Epithelial cell of esophagus (primary cell): ENCODE measurements at places on chromosomes 3 and 15.

DNA sequence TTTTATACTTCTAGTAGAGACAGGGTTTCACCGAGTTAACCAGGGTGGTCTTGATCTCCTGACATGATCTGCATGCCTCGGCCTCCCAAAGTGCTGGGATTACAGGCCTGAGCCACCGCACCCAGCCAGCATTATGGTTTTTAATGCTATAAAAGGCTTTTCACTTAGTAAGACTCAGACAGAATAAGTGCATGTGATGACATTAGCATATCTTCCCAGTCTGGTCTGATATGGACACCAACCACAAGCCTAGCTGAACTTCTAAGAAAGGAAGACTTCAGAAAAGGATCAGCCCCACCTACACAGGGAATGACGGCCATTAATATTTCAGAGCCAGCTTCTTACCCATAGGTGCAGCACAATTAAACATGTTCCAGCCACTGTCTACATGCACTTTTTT is 27.0 kb downstream of the GRK7 start:
- no peak for DNase-seq

DNA sequence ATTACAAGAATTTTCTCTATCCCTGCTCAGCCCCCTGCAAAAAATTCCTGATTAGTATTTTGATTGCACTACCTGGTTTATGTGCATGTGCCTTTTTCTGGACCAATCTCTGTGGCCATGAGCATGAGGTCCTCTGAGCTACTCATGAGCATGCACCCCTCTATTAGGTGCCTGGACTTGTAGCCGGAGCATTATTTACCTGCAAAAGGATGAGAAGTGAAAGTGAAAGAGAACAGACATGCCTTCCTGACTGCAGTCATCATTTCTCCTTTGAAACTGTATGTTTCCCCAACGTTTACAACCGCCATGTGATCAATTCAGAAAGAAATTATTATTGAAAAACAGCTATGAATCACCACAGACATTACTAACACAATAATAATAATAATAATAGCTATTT is 1008.8 kb downstream of the ROBO2 start:
- DNase-seq, result no peak

DNA sequence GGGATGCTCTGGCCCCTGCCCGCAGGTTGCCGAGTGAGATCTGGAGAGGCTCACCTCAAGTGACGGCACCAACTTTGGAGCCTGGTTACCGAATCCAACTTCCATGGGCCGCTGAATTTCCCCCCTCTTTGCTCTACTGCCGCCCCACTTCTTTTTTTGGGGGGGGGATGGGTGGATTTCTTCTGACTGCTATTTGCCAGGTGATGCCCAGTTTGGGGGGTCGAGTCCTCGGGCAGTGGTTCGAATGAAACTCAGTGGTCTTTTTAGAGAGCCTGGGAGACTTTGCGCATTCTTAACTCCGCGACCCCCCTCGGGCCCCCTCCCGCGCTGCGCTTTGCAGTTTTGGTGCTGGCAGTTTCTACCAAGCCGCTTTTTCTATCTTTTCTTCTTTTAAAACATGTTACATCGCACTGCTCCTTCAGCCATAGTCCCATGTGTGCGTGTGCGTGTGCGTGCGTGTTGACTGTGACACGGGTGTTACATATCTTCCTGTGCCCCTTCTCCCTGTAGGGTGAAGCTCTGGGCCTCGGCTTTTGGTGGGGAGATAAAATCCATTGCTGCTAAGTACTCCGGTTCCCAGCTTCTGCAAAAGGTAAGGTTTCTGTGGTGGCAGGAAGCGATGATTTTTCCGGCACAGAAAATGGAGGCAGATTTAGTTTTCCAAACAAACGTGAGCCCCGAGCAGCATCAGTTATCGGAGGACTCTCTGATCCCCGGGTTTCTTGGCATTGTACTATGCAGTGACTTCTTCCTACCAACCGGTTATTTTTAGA is 837 bp downstream of the CACNA2D3 start:
- DNase-seq, result no peak

GRCh38 chr3:114154321-114154821 is 24.5 kb downstream of the DRD3 start:
- peak; percentile 17 for DNase-seq

- DNase-seq, result no peak
These were observed 50.7 kb downstream of the PROS1 start for GRCh38 chr3:93923006-93923405.

DNA sequence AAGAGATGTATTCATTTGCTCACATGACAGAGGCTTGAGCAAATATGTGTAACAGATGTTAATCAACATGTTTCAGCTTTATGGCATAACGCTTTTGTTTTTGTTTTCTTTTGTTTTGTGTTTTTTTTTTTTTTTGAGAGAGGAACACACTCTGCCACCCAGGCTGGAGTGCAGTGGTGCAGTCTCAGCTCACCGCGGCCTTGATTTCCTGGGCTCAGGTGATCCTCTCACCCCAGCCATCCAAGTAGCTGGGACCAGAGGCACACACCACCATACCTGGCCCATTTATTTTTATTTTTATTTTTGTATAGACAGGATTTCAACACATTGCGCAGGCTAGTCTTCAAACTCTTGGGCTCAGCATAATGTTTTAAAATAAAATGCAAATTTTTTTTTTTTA is 1504.4 kb upstream of the CADM2 start:
- no peak for DNase-seq

DNA sequence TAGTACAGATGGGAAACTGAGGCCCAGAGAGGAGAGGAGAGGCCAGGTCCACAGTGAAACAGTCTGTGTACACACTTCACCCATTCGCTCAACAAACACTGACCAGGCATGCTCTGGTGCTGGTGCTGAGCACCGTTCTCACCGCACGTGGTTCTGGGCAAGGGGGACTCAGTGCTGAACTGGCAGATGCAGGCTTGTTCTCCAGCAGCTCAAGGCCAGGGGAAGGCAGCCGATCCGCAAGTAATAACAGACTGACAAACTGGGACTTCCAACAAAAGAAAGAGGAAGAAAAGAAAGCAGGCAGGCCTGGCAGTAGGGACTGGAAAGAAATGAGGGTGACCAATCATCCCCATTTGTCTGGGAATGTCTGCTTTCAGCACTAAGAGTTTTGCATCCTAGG is 25.6 kb upstream of the LINGO1 start:
- DNase-seq, result no peak

DNA sequence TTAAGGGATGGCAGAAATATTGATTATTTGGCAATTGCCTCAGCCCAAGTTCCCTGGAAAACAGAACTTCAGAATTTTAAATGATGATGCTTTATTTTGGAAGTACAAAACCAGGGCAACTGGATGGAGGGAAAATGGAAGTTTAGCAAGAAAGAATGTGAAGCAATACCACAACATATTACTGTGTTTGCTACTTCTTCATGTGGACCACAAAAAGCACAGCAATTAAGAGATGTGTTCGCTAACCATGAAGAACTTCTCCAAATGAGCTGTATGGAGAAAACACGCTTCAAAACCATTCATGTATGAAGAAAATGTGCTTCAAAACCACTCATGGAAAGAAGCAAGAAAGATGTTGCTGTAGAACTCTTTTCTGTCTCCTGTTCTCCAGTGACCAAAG is 64.7 kb upstream of the ARL6 start:
- no peak for DNase-seq

- DNase-seq, result no peak
These were observed 43.2 kb upstream of the INSYN1 start for GRCh38 chr15:73796331-73796831.

DNA sequence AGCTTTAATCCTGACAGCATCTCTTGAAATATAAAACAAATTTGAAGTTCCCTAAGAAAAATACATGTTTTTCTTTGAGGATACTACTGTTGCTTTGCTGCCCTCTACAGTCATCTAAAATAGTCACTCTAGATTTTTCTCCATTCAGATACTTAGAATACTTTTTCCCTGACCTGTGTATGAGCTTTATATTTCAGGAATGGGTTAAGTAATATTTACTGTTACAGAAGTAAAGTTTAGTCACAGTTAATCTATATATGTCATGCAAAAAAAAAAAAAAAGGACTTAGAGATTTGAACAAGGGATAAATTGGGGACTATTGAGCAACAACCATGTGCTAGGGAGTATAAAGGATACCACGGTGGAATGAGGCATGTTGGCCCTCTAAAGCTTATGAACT is 8.8 kb downstream of the NECTIN3 start:
- peak; percentile 66 for DNase-seq

GRCh38 chr3:148923592-148923991 is 58.5 kb downstream of the CPA3 start:
- DNase-seq, result no peak

DNA sequence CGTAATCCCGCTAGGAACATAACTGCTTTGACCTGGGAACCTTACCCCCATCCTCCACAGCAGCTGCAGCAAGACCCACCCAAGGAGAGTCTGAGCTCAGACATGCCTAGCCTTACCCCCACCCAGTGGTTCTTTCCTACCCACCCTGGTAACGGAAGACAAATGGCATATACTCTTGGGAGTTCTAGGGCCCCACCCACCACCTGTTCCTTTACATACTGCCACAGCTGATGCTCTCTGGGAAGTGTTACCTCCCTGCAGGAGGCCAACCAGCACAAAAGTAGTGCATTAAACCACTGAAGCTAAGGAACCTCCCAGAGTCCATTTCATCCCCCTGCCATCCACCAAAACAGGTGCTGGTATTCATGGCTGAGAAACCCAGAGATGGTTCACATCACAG is 50.6 kb upstream of the AZI2 start:
- no peak for DNase-seq

GRCh38 chr15:25936004-25936403 is 72.9 kb upstream of the ATP10A start:
- DNase-seq, result no peak

- DNase-seq, result no peak
These were observed 734.7 kb upstream of the NR2F2 start for GRCh38 chr15:95595759-95596158.

- DNase-seq, result no peak
These were observed 242.3 kb downstream of the FEZF2 start for GRCh38 chr3:62131050-62131449.

- no peak for DNase-seq
These were observed 107.4 kb downstream of the TBL1XR1 start for GRCh38 chr3:177089901-177090300.

DNA sequence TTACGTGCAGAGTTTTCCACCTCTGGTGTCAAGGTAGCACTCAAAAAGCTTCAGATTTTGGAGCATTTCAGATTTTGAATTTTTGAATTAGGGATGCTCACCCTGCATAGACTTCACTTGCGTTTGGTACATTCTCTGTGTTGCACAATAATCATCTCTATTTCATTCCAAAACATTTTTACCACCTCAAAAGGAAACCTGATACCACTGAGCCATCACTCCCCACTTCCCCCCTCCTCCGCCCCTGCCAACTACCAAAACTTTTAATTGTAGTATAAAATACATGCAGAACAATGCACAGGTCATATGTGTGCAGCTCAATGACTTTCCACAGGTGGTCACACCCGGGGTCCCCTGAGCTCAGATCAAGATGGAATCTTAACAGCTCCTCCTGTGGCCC is 208.8 kb downstream of the SV2B start:
- no peak for DNase-seq

- DNase-seq, result peak; percentile 78
These were observed 21.9 kb downstream of the HCN4 start for GRCh38 chr15:73346735-73347312.

- DNase-seq, result peak; percentile 73
These were observed 1.1 kb downstream of the PAK6 start for GRCh38 chr15:40239693-40240618.

DNA sequence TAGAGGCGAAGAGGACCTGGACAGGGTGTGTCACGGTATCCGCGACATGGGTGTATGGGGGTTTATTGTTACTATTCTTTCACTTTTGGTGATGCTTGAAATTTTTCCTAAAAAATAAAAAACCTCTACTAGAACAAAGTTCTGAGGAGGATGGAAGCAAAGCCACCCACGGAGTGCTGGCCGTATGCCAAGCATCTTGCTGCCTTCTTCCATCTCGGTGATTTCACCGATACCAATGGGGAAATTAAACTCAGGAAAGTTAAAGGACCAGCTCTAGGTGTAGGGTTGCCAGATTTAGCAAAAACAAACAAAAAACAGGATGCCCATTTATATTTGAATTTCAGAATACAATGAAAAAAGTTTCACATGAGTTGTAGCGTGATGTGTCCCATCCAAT is 33.9 kb downstream of the SMAD6 start:
- no peak for DNase-seq

- DNase-seq, result peak; percentile 21
These were observed 35.3 kb downstream of the TLE3 start for GRCh38 chr15:70062321-70062956.

DNA sequence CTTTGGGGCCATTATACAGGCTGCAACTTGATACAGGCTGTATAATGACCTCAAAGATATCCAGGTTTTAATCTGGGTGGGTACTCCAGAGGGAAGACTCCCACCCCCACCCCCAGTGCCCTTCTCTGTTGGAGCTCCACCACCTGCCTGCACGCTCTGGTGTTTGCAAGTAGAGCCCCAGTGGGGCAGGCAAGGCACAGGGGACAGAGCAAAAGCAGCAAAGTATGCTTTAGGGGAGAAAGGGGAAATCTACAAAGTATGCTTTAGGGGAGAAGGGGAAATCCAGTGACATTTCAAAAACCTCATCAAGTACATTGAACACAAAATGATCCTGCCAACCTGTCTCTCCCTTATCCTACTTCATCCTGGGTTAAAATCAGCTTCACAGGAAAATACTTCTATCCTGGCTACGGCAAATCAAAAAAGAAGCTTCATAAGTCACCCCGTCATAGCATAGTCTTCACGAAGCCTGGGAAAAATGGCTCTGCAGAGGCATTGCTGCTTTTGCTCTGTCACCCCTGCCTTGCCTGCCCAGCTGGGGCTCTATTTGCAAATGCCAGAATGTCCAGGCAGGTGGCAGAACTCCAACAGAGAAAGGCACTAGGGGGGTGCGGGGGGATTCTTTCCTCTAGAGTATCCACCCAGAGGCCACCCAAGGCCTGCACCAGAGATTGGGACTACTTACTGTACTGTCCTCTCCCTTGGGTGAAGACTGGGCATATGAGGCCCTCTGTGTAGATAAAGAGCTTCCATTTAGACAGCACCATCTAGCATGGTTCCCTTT is 60.9 kb upstream of the ATP11B start:
- no peak for DNase-seq

DNA sequence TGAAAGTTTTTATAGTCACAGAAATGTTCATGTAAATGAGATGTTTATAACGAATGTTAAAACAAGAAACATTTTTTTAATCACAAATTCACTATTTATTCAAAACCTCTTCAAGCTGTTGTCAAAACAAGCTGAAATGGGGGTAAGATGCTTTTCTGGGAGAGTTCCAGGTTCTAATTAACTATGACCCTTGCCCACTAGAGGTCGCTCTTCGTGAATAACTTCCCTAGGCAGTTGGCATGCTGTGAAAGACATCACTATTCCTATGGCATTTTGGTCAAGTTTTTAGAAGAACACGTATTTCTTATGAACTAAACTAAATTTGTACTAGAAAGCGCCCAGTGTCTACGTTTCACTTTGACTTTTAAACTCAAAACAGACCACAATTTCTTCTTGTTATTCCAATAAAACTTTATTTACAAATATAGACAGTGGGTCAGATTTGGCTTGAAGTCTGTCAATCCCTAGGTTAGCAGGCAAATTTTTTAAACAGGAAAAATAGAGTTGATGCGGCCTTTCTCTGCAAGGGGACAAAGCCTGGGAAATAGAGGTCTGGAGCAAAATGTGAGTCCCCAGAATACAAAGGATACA is 62.8 kb upstream of the CMTM8 start:
- peak; percentile 71 for DNase-seq

GRCh38 chr3:114362815-114363214 is 69.0 kb downstream of the TIGIT start:
- DNase-seq, result peak; percentile 29

GRCh38 chr3:4514321-4514720 is 21.2 kb downstream of the ITPR1 start:
- DNase-seq, result no peak
